ENCODE measurements at places on chromosomes 5 and 9.

DNA sequence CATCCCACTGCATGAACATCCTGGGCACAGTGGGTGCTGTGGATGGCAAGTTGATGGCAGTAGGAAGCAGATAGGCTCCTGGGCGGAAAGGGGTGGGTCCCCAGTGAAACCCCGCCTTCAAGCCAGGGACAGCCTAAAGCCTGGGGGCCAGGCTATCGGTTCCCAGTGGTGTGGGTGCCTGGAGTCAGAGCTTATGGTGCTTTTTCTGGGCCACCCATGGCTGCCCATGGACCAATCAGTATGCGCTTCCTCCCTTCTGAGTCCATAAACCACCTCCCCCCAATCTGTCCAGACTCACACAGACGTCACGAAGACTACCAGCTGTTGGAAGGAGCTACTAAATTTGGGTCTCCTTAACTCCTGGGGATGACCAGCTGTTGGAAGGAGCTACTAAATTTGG lies 17.5 kb upstream of the ECPAS start:
- no peak for DNase-seq

GRCh38 chr5:54547711-54548250 lies 30.2 kb downstream of the SNX18 start:
- no peak for DNase-seq

- no peak for DNase-seq
These were observed 139.1 kb downstream of the ELAVL2 start for GRCh38 chr9:23686896-23687295.

DNA sequence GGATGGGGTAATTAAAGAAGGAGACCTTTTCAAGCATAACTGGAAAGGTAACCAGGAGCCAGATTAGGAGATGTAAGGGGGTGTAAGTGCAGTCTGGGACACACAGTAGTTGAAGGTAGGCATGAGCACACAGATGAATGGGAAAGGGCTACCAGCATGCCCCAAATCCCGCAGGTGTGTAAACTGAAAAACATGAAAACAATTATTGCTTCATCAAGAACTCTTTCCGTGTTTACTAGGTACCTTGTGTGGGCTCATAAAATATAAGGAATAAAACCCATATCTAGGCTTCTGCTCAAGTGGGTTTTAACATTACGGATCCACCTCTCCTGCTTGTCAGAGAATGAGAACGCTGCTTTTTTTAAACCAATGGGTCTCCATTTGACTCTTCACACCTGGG lies 1.1 kb downstream of the MAPKAP1 start:
- DNase-seq = no peak

- DNase-seq = no peak
These were observed 248.9 kb downstream of the PIK3R1 start for GRCh38 chr5:68464424-68464823.

DNA sequence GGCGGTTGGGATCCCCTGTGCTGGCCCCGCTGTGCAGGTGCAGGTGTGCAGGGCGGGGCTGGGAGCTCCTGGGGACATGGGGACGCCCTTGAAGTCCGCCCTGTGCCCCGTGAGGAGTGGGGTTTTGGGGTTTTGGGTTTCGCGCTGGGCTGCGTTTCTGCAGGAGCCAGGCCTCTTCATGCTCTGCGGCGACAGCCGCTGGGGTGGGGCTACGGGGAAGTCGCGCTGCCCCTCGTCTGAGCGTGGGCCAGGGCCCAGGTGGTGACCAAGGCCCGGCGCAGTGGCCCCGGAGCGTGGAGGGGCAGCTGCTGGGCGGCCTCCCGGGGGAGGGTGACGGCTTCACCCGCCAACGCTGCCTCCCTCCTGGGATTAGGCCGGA lies 47.8 kb upstream of the IRX4 start:
- DNase-seq = no peak

DNA sequence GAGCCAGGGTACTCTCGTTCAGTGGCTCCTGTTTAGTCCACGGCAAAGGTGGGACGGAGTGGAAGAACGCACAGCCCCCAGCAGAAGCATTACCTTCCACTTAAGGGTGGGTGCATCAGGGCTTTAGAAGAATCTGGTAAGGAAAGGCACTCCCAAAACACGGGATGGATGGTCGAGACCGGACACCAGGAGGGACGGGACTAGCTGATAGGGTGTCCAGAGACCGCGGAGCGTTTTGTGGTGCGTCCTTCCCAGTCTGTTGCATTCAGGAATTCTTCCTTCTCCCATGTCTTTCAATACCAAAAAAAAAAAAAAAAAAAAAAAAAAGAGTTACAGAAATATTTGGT lies 545 bp upstream of the CTSV start:
- no peak for DNase-seq

DNA sequence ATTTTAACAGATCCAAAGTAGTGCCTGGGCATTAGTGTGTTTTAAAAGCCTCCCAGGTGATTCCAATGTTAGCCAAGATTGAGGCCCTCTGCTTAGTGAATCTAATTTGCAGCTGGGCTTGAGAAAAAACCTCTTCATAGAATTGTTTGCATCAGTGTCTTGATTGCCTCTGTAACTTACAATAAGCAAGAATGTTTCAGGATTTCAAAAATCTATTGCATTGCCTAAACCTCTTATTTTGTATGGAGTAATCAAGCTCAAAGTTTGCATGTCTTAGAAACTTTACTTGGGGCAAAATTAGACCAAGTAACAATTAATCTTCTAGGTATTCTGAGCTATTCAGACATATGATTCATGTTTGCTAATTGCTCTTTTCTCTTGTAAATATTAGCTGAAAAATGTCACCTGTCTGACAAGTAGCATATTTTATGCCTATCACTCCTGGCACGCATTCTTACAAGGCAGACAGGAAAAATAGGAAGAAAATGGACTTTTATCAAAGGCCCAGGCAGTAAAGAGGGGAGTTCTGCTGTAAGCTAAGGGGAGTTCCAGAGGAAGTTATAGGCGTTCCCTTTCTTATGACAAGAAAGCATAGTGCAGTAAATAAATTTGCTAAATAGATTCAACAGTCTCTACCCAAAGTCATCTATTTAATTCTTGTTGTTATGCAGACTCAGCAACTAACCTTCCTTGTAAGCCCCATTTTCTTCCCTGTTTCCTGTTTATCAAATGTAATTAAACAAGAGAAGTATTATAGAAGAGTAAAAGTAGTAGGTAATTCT lies 21.0 kb downstream of the PDCD1LG2 start:
- no peak for DNase-seq

- no peak for DNase-seq
These were observed 244.7 kb downstream of the SEMA5A start for GRCh38 chr5:9301200-9301599.

- no peak for DNase-seq
These were observed 34.6 kb downstream of the GADD45G start for GRCh38 chr9:89639367-89639795.

DNA sequence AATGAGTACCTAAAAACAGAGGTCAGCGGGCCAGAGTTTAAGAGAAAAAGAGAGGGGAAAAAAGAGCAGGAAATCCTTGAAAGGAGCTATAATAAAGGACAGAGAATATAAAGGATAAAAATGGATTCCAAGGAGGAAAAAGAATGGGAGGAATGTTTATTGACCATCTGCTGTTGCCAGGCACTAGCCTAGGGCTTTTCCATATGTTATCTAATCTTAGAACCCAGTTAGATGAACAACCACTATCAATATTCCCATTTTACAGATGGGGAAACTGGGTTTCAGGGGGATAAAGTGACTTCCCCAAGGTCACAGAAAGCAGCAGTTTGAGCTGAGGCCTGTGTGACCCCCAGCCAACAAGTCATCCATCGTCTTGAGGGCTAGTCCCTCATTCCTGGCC lies 232.5 kb downstream of the NR3C1 start:
- DNase-seq = no peak

GRCh38 chr9:129888293-129889121 lies 53.2 kb downstream of the USP20 start:
- peak; percentile 76 for DNase-seq

- no peak for DNase-seq
These were observed 214.5 kb downstream of the SEC61B start for GRCh38 chr9:99436616-99437015.

DNA sequence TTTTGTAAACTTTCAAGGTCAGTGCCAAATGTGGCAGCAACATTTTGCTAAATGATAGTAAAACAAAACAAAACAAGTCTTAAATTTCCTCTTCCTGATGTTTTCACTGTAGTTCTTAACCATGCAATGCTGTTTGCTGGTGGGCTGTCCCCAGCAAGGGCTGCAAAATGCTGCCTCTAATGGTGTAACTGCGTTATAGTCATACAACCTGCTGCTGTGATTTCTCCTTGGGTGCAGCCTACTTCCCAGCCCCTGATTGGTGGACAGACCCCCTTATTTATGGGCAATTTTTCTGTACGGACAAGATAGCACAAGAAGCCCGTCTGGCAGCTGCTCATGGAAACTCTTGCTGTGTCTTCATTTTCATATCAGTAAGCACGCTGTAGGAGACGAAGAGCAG lies 26.6 kb upstream of the PIP5K1B start:
- no peak for DNase-seq

- peak; percentile 46 for DNase-seq
These were observed 61.7 kb upstream of the SUB1 start for GRCh38 chr5:32523625-32524024.

GRCh38 chr5:73419465-73420390 lies 28.8 kb downstream of the FOXD1 start:
- DNase-seq = no peak

- DNase-seq = no peak
These were observed 256.8 kb downstream of the CDK5RAP2 start for GRCh38 chr9:120323125-120323524.

- no peak for DNase-seq
These were observed 763.8 kb downstream of the DTWD2 start for GRCh38 chr5:118224546-118224945.

DNA sequence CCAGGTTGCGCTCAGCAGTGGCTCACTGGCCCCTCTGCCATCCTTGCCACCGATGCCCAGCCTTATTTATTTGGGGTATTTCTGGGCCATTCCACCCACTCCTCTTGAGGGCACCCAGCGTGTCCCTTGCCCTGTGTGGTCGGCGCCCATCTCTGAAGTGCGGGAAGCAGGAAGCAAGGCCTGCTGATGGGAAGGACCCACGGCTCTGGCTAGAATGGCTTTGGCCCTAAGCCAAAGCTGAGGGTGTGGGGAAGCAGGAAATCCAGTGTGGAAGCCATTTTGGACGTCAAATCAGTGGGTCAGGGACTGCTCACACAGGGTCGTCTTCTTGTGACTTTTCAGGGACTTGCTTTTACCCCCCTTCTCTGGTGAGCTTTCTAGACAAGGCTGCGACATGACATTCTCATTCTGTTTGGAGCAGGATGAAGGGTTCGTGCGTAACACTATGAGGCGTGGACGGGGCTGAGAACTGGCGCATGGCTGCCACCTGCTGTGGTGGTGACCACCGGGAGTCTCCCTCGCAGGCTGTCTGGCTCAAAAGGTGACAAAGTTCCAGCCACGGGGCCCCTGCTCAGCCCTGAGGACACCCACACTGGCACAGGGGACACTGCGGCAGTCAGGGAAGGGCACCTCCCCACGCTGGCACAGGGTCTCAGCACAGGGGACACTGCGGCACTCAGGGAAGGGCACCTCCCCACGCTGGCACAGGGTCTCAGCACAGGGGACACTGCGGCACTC lies 50.7 kb upstream of the NKD2 start:
- DNase-seq = no peak

- no peak for DNase-seq
These were observed 95.2 kb downstream of the CNTLN start for GRCh38 chr9:17229945-17230560.

GRCh38 chr5:132961887-132962286 lies 1.5 kb downstream of the AFF4 start:
- DNase-seq = peak; percentile 42

DNA sequence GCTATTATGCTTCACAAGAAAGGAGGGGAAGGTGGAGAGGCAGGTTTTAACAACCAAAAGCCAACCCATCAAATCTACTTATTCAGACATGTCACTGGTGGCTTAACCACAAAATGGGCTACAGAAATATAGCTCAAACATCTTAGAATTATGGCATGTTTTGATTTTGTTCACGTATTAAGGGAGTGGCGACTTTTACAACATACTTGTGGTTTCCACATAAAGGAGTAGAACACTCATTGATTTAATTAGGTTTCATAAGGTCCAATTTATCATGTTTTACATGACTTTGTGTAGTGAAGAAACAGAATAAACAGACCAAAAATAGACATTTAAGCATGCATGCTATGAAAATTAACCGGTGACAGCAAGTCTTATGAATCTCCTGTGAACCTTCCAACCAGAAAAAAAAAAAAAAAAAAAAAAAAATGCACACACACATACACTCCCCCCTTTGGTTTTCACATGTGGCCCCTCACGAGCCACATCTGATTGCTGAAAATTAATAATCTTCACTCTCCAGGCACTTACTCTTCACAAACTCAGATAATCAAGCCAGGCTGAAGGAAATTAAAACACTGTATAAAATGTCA lies 5.4 kb downstream of the ZNF608 start:
- no peak for DNase-seq

DNA sequence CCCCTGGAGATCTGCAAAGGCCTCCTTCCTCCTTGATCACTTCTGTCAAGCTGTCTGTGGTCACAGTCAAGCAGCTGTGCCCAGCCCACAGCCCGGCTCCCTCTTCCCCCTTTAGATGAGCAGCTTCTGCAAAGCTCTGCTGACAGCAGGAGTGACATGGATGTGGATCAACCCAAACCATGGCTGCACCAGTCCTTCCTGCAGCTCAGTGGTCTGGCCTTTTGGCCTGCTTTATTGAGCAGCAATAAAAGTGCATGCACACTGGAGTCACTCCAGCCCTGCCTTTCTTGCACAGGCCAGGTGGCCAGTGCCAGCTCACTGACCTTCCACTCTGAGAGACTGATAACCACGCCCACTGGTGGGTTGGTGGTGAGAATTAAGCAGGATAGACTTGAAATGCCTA lies 91.3 kb upstream of the OTULINL start:
- no peak for DNase-seq

- no peak for DNase-seq
These were observed 615.6 kb downstream of the EBF1 start for GRCh38 chr5:158484150-158484549.

DNA sequence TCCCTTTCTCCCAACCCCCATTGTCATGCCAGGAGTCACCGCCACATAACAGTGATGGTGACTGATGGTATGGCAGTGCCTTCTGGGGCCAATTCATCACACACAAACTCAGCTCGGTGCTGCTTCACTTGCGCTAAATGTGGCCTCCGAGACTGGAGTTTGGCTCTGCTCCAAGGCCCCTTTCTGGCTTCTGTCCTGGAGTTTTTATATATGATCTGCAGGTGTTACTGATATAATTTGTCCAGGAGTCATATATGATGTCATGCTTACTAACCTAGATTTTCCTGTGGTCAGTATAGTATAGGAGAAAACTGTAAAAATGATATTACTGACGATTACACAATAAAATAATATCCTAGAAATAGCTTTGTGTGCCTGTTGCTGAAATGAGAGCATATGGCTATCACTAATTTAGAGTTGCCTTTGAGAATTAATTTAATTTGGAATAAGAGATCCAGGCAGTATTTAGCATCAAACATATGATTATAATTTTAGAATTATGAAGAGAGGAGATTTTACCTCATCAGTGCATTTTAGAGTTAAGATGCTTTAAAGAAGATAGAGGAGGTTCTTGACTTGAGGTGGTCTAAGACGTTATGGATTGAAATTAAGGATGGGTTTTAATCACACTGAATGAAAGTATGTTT lies 334.1 kb upstream of the CD180 start:
- DNase-seq = no peak

- peak; percentile 25 for DNase-seq
These were observed 34.6 kb upstream of the NEK6 start for GRCh38 chr9:124222918-124223720.

Data from hematopoietic multipotent progenitor cell treated with erythropoietin and hydrocortisone succinate and interleukin-3 and kit ligand, for 8 days (in vitro differentiated cells).